HFF-Myc (cell line): ENCODE measurements at places on chromosomes 11 and 22.

DNA sequence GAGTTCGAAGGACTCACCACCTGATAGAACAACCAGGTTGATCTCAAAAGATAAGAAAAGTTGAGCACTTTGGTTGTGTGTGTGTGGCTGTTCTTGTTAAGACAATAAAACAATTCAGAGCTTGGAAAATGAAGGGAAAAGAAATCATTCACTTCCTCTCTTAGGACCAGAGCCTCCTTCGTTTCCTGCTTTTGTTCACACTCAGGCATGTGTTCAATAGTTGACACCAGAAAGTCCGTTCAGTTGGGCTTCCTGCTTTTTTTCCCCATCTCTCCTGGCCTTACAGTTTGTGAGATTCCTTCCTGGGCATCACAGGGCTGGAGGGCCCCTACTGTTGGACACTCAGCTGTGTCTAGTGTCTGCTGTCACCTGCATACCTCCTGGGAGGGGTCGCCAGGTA, 48.0 kb downstream of the TSPAN18 start:
- no peak for DNase-seq

GRCh38 chr22:23282986-23283385, 102.7 kb downstream of the BCR start:
- no peak for DNase-seq

- no peak for DNase-seq
Measured at GRCh38 chr22:36732609-36733008, 29.1 kb upstream of the CACNG2 start.

GRCh38 chr11:13691286-13691899, 22.9 kb downstream of the FAR1 start:
- DNase-seq, result no peak

GRCh38 chr11:61659413-61660196, 20.6 kb upstream of the DAGLA start:
- no peak for DNase-seq

GRCh38 chr22:48407256-48407955, 1420.3 kb downstream of the BRD1 start:
- DNase-seq, result no peak

DNA sequence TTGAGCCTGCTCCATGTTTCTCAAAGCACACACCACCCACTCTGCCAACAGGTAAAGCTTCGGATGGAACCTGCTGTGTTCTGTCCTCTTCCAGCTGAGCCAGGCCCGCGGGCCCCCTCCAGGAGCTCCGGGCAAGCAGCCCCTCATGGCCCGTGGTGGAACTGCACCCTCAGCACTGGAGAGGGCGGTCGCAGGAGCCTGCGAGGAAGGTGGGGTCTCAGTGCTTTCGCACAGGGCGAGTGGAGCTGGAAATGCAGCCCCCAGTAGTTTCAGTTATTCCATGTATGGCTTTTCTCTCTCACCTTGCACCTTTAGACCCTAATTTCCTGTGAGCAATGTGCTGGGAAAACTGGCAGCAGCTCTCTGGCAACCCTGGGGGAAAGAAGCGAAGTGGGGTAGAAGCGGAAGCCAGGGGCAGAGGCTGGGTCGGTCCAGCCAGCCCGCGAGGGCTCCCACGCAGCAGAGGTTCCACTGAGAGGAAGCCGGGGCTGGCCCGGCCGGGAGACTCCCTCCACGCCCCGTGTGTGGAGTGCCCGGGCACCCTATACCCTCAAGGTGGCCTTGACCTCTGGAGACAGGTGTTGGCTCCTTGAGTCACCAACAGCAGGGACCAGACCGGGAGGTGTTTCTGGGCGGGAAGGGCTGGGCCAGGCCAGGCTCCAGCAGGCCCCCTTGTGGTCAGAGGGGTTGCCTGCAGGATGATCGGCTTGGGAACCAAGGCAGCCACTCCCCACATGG, 119.9 kb upstream of the TMEM45B start:
- DNase-seq, result no peak

DNA sequence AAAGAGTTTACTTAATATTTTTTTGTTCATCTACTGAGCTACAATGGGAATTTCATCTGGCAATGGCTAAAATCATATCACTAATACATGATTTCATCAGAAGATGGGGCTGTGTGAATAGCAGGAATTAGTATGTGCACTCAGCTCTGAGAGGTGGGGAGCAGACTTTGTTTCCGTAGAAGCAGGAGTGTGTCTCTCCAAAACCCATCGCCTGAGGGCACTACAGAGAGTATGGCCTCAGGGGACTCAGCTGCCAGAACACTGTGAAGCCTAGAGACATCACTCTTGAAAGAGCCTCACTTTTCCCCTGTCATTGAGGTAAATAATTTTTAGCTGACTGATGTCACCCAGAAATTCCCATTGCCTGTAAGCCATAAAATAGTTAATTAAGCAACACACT, 261.4 kb upstream of the ISX start:
- no peak for DNase-seq

- DNase-seq, result peak; percentile 11
Measured at GRCh38 chr11:101482556-101483124, 101.2 kb downstream of the TRPC6 start.

- no peak for DNase-seq
Measured at GRCh38 chr11:95674657-95675358, 114.8 kb downstream of the FAM76B start.

DNA sequence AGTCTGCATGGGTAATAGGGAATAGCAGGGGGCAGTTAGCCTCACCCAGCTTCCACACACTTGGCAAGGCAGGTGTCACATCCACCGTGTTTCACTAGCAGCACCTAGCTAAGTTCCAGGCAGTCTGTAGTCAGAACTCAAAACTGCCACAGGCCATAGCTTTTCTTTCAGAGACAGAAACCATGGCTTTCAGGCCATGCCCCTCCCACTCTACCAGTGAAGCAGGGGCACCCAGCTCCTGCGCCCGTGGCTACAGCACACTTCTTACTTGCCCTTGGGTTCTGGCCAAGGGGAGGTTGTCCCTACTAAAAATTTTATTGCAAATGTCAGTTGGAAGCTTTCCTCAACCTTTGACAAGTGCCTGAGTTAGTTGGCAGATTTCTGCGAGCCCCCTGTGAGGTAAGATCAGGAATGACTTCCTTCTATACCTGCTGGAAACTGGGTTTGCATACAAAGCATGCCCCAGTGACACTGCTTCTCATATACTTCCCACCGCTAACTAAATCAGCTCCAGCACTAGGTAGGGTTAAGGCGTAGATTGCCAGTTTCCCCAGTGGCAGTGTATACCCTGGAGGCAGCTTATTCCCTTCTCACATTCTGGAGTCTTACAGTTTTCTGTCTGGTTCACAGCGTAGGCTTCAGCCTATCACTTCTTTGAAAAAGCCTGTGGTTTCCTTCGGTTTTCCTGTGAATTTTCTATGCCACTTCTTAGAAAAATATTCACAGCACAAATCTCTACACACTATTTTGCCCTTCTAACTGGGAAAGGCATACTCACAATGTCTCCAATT, 139.0 kb upstream of the LUZP2 start:
- DNase-seq, result no peak

DNA sequence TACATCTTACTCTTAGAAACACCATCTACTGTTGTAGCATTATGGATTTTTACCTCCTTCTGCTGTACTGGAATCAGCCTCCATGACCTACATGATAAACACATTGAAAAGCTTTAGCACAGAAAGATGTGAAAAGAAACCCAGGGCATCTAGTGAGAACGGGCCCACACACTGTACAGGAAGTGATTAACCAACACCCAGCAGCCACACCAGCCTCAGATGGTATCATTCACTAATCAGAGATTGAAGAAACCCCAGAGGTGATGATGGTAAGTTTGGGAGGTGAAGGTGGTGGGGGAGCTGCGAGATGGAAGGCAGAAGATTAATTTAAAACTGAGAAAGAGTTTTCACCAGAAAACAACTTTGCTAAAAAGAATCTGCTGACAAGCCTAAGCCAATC, 46.1 kb downstream of the RASSF10 start:
- no peak for DNase-seq

GRCh38 chr22:41383085-41383484, 1.3 kb downstream of the TEF start:
- DNase-seq, result no peak

DNA sequence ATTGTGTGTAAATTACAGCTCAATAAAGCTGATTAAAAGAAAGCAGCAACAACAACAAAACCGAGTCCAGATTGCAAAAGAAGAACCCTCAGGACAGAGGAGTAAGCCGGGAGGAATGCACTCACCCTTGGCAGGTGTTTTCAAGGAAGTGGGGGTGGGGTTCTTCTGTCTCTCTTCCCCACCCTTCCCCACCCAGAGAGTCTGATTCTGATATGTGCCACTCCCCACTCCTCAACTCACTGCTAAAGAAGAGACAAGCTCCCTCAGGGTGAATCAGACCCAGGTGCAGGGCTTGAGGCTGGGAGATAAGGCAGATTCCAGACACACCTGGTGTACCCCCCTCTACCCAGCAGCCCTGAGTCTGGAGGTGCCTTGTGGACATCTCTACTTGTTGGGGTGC, 38.4 kb upstream of the PHF21A start:
- no peak for DNase-seq

DNA sequence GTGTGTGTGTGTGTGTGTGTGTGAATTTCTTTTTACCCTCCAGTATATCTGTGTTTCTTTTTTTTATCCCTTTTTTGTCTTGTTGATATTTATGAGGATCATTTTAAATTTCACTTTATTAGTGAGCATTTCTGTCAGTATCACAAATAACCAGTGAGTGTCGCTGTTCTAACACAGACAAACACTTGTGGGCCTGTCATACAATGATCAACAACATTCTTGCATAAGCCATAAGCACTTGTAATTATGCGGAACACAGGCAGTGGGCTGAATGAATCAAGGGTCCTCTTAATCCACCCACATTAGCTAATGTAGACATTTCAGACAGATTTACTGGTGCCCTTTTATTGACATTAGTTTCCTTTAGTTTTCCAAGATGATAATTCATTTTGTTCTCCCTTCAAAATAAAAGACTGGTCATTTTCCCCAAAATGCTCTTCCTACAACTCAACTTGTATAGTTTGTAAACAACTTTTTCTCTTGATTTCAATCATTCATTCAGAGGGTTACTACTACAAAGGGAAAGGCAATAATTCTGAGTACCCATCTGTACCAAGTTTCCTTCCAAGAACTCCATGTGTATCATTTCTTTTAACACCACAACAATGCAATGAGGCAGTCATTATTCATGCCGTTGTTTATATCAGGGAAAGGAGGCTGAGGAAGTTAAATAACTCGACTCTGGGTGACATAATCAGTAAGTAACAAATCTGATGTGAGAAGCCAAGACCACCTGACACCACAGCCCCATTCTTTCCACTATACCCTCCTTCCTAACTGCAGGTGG, 34.5 kb upstream of the ANO3 start:
- DNase-seq, result no peak

- no peak for DNase-seq
Measured at GRCh38 chr11:5593146-5593545, 3.3 kb upstream of the TRIM6 start.

DNA sequence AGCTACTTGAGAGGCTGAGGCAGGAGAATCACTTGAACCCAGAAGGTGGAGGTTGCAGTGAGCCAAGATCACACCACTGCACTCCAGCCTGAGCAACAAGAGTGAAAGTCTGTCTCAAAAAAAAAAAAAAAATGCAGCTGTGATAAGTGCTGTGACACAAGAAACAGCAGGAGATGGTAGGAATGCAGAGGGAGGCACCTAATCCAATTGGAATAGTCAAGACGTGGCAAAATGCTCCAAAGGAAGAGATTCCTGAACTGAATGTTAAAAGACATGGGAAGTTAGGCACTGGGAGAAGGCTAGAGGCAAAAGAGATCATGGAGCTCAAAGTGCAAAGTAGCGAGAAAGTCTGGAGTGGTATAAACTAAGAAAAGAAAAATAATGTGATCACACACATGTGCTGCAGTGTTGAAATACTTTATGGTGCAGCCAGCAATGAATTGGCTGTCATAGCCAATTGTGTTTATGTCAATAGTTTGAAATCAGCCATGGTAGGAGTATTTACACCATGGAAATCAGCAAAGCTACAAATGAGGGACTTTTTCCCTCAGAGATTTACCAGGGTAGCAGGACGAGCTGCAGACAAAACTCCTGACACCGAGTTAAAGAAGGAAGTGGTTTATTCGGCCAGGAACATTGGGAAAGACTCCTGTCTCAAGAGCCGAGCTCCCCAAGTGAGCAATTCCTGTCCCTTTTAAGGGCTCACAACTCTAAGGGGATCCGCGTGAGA, 40.9 kb upstream of the LIPT2 start:
- DNase-seq, result no peak

DNA sequence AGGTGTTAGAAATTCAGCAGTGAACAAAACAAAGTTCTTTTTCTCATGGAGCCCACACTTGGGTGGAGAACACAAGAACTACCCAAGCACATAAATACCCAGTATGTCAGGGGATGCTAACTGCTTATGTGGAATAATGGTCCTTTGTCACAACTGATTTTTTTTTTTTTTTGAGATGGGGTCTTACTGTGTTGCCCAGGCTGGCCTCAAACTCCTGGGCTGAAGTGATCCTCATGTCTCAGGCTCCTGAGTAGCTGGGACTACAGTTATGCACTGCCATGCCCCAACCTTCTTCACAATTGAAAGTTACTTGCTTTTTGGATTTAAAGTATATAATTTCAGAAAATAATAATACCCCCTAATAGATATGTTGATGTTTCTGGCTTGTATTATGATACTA, 122.6 kb upstream of the RASSF10 start:
- no peak for DNase-seq

DNA sequence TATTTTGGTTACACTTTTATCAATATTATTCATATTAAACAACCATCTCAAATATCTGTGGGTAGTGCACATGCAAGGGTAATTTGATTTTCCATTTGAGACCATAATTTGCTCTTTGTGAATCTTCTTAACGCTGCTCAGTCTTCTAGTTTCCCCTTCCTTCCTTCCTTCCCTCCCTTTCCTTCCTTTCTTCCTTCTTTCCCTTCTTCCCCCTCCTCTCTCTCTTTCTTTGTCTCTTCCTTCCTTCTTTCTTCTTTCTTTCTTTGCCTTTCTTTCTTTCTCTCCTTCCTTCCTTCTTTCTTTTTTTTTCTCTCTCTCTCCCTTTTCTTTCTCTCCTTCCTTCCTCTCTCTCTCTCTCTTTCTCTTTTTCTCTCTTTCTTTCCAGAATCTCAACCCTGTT, 4.1 kb upstream of the RNF26 start:
- DNase-seq, result no peak

DNA sequence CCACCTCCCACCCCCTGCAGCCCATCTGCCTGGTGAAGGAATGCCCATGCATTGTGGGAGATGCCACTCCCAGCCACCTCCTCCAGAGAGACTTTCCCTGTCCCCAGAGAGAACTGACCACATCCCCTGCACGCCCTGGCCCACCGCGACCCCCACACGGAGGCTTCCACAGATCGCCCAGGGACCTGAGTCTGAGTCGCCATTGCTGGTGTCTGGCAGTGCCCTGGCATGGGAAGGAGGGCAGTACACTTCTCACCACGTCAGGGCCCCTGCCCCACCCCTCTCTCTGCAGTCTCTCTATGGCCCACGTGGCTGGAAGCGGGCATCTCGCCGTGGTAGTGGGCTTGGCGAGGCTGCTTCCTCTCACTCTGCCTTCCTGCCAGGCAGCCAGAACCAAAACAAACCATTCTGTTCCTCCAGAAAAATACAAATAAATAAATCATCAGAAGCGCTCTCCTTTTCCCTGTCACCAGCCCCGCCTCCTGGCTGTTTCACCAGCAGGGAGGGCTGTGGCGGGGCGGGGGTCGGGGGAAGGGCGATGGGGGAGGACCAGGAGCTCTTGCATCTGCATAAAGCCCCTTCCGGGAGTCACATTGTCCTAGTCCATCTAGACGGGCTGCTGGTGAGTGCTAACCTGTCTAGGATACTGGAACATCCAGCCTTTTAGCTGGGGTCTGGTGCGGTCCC, 20.9 kb downstream of the SHISAL1 start:
- DNase-seq, result no peak

GRCh38 chr11:92596596-92597317, 372.1 kb downstream of the FAT3 start:
- no peak for DNase-seq

- no peak for DNase-seq
Measured at GRCh38 chr22:23397008-23397612, 183.0 kb downstream of the IGLL1 start.
